ENCODE measurements at places on chromosomes 11 and 22. TPM values are rescaled to one million over a fixed set of nuclear protein-coding genes. Genes with fewer than 3 reads are reported as not detected.

GRCh38 chr22:44412136-44412731, 85.8 kb downstream of the RTL6 start:
- no peak for DNase-seq

The PNPLA3 gene
- 0.18 TPM for total RNA-seq

- DNase-seq = peak; percentile 75
Measured at GRCh38 chr11:6825231-6825744, 20.2 kb upstream of the OR10A5 start.

- peak; percentile 80 for DNase-seq
Measured at GRCh38 chr22:40714499-40715337, 35.4 kb downstream of the MCHR1 start.

The TUBA8 gene
- 28.2 TPM for total RNA-seq
